CD8-positive, alpha-beta memory T cell (primary cell): ENCODE measurements at places on chromosomes 16 and 17.

- DNase-seq, result no peak
These were observed 23.7 kb downstream of the SRL start for GRCh38 chr16:4218202-4218601.

GRCh38 chr16:19126300-19126699, 12.5 kb downstream of the ITPRIPL2 start:
- no peak for DNase-seq

GRCh38 chr17:48555258-48556228, 10.6 kb upstream of the HOXB2 start:
- no peak for DNase-seq

DNA sequence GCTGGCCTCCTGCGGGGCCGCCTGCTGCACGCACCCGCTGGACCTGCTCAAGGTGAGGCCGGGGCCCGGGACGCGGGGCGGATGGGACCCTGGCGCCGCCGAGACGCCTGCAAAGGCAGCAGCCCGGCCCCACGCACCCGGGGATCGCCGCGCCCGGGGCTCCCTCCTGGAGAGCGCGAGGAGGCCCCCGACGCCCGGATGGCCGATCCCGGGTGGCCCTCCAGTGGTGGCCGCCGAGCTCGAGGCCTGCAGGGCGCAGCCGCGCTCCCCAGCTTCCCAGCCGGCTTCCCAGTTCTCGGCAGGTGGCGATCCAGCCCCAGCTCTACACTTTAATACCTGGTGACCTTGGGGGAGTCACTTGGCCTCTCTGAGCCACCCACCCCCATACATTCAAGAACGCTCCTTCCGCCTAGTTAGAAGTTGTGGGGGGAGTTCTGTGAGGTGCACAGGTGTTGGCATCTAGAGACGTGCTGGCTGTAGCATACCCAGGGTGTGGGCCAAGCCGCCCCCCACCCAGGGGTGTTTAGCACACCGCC, 452 bp downstream of the SLC25A10 start:
- DNase-seq, result no peak

DNA sequence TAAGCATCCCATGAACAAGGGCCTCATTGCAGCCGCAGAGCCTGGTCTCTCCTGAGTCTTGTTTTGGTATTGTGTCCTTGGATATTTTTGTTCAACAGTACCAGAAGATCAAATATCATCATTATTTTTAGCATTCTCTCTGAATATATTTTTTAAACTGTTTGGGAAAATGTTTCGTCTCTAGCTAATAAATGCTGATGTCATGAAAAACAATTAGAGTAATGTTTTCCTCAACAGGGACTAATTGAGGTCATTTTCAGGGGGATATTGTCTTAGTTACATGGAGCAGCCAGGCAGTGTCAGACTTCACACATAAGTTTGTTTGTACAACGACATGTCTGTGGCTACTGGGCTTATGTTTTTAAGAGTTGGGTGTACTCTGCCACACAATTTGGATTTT, 805.3 kb upstream of the SOX9 start:
- DNase-seq, result no peak

DNA sequence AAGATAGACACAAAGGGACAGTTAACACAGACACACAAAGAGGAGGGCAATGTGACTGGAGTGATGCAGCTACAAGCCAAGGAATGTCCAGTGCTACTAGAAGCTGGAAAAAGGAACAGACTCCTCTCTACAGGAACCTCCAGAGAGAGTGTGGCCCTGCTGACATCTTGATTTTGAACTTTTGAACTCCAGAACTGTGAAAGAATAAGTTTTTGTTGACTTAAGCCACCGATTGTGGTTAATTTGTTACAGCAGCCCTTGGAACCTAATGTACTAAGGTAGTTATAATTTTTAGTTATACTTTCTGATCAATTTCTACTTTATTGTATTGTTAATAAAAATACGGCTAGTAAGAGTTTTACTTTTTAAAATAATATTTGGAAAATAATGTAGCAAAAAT, 129.1 kb downstream of the MYO1D start:
- no peak for DNase-seq

DNA sequence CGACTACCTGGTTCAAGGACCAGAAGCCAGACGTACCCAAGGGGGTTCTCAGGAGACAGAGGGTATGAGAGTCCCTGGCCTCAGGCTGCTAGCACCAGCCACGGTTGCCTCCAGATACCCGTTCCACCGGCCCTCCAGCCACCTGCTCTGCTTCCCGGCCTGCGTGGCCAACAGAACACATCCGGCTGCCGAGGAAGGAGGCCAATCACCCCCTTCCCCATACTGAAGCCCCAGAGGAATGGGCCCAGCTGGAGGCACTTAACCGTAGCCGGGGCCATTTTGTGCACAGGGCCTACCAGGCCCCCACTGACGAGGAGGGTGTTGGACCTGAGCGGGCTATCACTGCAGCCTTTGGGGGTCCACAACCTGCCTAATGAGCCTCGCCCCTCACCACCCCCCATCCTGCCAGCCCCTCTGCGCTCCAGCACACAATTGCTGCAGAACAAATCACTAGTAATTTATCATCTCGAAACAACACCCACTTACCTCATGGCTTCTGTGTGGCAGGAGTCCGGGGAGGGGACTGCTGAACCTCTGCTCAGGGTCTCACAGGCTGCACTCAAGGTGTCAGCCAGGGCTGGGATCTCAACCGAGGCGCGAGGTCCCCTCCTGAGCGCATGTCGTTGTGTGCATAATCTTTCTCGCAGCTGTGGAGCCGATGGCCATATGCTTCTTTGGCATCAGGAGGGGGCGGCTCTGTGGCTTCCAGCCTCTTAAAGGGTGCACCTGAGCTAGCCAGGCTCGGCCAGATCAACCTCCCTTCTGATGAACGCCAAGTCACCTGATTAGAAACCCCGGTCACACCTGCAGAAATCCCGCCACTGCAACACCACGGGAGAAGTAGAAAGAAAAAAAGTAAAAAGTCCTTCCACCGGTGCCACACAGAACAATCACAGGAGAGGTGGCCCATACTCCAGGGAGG, 10.1 kb upstream of the KREMEN2 start:
- no peak for DNase-seq

DNA sequence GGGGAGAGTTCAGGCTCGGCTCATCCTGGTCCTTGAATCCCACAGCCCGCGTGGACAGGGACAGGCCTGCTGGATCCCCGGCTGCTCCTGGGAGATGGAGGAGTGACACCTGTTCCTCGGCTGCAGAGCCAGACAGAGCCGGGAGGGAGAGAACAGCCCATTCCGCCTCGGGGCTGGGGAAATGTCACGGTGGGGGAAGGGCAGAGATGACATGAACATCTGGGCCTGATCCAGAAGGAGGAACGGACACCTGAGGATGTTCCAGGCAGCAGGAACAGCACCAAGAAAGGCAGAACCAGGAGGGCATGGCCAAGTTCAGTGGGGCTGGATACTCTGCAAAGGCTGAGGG, 2.1 kb downstream of the ZNF764 start:
- DNase-seq, result no peak

DNA sequence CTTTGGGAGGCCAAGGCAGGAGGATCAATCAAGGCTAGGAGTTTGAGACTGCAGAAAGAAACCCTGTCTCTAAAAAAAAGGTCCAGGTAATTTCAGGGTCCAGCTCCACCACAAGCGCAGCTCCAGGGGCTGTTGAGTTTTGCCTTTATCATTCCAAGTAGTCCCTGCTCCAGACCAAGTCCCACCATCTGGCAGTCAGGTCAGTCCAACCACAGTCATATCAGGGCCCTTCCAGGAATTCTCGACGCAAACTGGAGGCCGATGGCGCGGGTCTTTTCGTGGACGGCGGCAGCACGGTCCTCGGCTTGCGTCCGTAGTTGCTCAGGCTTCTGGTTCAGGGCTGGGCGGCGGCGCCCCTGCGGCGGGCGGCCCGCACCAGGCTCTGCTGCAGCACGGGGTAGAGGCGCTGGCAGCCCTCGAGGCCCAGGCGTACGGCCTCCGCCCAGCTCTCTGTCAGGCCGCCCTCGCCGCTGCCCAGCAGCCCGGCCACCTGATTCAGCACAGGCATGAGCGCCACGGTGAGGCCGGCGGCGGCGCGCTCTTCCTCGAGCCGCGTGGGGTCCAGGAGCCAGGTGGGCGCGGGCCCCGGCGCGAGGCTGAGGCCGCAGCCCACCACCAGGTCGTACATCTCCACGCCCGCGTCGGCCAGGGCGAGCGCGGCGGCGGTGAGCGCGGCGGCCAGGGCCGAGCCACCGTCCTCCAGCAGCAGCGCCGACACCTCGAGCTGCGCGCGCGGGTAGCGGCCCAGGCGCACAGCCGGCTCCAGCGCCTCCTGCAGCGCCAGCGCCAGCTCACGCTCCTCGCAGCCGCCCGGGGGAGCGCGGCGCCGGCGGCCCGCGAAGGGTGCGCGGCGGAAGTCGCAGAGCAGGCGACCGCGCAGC, 752 bp downstream of the EXOSC6 start:
- no peak for DNase-seq

DNA sequence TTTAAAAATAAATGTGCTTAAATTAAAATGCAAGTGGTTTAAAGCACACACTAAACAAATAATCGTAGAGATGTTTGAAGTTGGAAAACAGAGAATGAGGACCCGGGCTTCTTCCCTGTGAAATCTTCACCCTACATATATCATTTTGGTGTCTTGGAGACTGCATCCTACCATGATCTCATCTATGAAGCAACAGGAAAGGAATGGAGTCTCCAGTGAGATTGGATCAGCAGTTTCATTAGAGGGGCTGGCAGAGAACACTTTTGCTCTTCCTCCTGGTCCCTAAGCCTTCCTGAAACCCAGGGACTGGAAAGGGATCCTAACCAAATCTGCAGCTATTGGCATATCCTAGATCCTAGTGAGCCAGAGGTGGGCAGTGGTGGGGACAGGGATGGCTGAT, 85.0 kb downstream of the GRIN2A start:
- DNase-seq, result no peak

GRCh38 chr17:57221366-57222350, 34.7 kb upstream of the MSI2 start:
- no peak for DNase-seq

DNA sequence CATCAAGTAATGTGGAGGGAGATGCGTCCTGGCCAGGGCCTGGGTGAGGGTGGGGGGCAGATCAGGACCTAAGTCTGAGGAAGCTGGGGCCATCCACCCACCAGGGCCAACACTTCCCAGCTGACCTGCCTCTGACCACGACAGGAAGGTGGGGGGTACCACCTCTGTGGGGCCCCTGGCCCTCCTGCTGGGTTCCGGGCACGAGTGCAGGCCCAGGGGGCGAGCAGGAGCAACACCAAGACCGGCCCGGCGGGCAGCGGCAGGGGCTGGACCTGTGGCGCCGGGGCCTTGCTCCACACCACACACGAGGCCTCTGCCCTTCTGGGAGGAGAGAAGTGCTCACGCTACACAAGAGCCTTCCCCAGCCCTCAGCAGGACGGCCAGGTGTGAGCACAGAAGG, 13.3 kb downstream of the PDIA2 start:
- DNase-seq, result no peak

DNA sequence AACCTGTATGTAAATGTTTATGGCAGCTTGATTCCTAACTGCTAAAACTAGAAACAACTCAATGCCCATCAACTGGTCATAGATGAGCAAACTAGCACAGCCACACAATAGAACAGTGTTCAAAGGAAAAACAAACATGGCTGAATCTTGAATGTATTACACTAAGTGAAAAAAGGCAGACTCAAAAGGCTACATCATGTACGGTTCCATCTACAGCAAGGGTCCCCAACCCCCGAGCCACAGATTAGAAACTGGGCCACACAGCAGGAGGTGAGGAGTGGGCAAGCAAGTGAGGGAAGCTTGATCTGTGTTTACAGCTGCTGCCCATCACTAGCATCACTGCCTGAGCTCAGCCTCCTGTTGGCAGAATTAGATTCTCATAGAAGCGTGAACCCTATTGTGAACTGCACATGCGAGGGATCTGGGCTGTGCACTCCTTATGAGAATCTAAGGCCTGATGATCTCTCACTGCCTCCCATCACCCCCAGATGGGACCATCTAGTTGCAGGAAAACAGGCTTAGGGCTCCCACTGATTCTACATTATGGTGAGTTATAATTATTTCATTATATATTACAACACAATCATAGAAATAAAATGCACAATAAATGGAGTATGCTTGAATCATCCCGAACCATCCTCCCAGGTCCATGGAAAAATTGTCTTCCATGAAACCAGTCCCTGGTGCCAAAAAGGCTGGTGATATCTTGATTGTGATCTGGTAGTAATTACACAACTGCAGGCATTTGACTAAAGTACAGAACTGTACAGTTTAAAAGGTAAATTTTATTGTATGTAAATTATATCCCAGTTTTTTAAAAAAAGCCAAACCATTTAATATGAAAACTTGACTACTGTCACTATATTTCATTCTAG, 7.7 kb downstream of the CEP20 start:
- no peak for DNase-seq

- DNase-seq, result no peak
These were observed 3.0 kb upstream of the TMEM204 start for GRCh38 chr16:1530349-1530882.

- DNase-seq, result no peak
These were observed 354.0 kb upstream of the CCL2 start for GRCh38 chr17:33901085-33901484.

DNA sequence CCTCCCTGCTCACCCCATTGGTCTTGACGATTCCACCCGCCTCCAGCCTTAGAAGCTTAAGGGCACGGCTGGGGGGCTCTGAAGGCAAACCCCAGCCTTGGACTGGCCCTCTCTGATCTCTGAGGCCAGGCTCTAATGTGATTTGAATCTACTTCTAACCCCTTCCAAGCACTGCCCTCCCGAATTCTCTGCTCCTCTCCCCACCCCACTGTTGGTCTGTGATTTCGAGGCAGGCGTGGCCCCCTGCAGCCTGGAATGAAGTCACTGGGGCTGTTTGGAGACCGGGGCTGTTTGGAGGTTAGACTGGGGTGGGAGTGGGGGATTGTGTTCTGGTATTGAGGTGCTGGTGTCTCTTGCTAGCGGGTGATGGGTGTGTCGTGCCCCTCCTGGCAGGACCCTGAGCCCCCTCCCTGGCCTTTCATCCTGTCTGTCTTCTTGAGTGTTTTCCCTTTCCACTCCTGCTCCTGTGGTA, 2.2 kb downstream of the GRB7 start:
- DNase-seq, result no peak

DNA sequence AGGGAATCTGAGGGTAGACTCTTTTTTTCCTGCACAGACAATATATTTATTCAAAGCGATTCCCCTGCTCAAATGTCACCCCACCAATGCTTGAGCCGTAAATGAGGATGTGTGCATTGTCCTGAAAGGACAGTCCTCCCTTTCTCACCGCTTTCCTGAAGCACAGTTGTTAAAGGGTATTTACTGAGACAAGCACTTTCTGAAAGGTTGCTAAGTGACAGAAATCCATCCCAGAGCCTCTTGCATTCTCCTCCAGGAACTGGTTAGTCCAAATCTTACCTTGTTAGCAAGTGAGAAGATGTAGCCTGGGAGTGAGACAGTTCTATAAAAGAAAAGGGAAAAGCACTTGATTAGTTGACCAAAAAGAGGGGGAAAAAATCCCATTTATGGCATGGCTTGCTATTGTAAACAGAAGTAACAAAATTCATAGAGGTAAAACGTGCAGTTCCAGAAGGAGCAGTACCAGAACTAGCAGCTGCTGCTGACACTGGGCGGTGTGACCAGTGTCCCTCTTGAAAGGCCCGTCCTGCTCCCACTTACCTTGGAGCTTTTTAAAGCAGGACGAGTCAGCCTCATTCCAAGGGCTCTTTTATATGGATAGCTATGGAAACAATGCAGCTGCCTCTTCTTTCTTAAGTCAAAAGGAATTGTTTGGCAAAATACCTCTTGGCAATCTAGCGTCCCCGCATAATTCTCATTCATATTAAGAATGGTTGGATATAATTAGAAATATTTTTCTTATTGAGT, at the start of gene MYH2:
MYH2 (minus strand) TSS at position 563 of the 747 bp plus-strand sequence. CDS start 1,738 bp downstream, outside the sequence.
- DNase-seq, result no peak
